Sigmoid colon (tissue), 7 donors: ENCODE measurements at places on chromosomes 13 and 19.
A peak's percentile ranks its signal among the peaks of the same experiment; 100 is the strongest.

- no peak for DNase-seq
Measured at GRCh38 chr19:52603558-52604207, 33.6 kb downstream of the ZNF701 start.

GRCh38 chr13:73704587-73704986, 429.6 kb downstream of the KLF12 start:
- DNase-seq, result no peak

GRCh38 chr13:40371531-40372125, 294.8 kb downstream of the FOXO1 start:
- no peak for DNase-seq

GRCh38 chr19:29537181-29537580, 11.4 kb downstream of the VSTM2B start:
- peak; percentile 24 for DNase-seq

- DNase-seq, result no peak
Measured at GRCh38 chr19:6743714-6744380, 4.4 kb downstream of the TRIP10 start.

- DNase-seq, result no peak
Measured at GRCh38 chr13:108676620-108677019, 47.2 kb downstream of the MYO16 start.

DNA sequence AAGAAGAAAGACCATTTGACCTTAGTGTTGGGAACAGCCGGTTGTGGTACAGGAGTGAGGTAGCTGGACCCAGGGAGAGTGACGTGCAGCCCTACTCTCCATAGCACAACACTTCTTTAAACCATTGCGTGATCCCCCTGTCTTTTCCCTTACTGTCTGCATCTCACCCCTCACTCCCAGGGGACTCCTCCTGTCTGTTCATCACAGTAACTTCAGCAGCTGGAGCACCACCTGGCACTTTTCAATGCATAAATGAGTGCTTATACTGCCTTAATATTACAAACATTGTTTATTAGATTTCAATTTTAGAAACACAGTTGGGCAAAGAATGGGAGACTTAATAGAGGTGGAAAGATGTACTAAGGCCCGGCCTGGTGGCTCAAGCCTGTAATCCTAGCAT, 285.5 kb downstream of the UQCRFS1 start:
- DNase-seq, result no peak

GRCh38 chr13:61138857-61139256, 276.8 kb downstream of the PCDH20 start:
- no peak for DNase-seq

DNA sequence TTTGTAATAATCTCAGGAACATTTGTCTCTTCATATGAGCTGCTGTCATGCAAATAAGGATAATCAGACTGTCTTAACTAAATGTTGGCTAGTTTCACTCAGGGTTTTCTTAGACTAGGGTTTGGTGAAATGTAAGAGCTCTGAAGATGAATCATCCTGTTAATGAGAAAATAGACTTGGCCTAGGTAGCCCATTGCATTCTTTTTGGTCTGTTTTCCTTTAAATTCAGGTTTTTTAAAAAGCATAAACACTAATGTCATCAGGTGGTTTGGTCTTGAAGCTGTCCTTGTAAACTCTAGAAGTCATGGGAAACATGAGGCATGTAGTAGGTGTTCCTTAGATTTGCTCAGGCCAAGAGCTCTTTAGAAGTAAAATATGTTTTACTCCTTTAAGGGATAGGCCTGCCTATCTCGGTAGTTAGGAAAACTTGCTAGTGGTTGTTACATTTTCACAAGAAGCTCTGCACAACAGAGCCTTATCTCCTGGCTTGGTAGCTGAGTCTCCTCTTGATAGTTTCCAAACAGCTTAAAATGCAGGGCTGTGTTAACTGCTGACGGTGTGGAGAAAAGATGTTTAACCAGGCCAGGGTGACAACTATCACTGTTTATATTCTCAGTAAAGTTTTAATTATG, 62.0 kb upstream of the C1QTNF9B start:
- no peak for DNase-seq

DNA sequence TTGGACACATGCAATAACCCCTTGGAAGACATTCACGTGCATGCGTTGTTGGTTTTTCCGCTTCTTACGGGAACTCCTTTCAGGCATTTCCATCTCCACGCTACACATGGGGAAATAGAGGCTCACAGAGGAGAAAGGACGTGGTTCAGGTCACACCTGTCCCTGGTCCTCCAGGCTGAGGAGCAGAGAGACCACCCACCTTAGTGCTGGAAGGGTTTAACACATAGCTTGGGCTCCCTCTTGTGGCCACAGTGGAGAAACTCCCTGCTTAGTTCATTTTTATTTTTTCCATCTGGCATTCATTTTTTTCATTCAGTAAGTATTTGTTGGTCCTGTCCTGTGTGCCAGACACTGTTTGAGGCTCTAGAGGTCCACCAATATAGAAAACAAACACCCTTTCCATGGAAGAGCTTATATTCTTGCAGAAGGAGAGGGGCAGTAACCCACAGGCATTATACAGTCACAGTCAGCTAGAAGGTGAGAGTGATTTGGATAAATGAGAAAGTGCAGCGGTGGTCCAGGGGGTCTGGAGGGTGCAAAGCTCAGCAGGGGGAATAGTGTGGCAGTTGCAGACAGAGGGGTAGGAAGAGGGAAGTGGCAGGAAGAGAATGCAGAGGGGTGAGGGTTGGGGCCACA, 24.2 kb upstream of the TTYH1 start:
- DNase-seq, result no peak

- DNase-seq, result no peak
Measured at GRCh38 chr13:46527237-46527636, 25.7 kb upstream of the LRCH1 start.
